ENCODE measurements at places on chromosomes 5 and 9.

DNA sequence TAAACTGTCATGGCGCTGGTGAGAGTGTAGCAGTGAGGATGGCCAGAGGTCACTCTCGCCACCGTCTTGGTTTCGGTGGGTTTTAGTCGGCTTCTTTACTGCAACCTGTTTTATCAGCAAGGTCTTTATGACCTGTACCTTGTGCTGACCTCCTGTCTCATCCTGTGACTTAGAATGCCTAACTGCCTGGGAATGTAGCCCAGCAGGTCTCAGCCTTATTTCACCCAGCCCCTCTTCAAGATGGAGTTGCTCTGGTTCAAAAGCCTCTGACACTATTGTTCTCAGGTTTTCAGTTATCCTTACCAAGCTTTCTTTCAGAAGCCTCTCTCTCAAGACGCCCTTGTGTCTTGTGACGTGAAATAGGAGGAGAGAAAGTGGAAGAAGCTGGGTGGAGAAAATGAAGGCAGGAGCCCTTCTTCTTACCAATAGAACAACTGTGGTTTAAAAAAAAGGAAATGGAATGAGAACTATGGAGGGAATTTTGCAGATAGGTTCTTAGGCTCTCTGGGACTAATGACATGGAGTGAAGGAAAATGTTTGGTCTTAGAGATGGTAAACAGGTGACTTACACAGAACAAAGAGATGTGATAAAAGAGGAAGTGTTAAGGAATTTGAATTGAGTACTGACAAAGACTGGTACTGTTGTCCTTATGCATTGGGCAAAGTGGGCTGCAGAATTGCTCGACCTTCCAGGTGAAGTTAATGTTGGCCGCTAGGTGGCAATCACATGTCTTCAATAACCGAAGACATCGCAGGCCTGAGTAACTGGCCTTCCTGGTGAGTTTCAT is 133.3 kb upstream of the RAI14 start:
- DNase-seq, result peak; percentile 39

GRCh38 chr9:71582347-71582746 is 186.0 kb downstream of the CEMIP2 start:
- no peak for DNase-seq

- no peak for DNase-seq
These were observed 89.0 kb downstream of the GCNT4 start for GRCh38 chr5:74963407-74963806.

- no peak for DNase-seq
These were observed 162.7 kb upstream of the NR3C1 start for GRCh38 chr5:143566139-143566538.

GRCh38 chr5:160542281-160542680 is 120.6 kb downstream of the PTTG1 start:
- no peak for DNase-seq

DNA sequence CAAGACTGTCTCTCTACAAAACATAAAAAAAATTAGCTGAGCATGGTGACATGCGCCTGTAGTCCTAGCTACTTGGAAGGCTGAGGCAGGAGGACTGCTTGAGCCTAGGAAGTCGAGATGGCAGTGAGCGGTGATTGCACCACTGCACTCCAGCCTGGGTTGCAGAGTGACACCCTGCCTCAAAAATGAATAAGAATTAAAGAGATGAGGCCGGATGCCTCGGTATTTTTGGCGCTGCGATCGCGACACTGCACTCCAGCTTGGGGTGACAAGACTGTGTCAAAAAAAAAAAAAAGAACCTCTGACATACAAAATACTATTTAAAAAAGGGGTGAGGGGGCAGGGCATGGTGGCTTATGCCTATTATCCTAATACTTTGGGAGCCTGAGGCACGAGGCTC is 7.3 kb downstream of the GPBP1 start:
- no peak for DNase-seq

GRCh38 chr5:167899490-167900070 is 391.9 kb upstream of the WWC1 start:
- DNase-seq, result no peak

GRCh38 chr5:81212211-81212751 is 20.8 kb upstream of the CKMT2 start:
- no peak for DNase-seq

DNA sequence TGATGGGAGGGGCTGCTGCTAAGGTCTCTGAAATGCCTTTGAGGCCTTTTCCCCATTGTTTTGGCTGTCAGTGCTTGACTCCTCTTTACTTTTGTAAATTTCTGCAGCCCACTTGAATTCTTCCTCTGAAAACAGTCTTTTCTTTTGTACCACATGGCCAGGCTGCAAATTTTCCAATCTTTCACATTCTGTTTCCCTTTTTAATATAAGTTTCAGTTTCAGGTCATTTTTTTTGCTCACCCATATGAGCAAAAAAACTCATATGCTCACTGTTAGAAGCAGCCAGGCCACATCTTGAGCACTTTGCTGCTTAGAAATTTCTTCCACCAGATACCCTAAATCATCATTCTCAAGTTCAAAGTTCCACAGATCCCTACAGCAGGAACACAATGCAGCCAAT is 234.6 kb upstream of the ADRA1B start:
- DNase-seq, result no peak

DNA sequence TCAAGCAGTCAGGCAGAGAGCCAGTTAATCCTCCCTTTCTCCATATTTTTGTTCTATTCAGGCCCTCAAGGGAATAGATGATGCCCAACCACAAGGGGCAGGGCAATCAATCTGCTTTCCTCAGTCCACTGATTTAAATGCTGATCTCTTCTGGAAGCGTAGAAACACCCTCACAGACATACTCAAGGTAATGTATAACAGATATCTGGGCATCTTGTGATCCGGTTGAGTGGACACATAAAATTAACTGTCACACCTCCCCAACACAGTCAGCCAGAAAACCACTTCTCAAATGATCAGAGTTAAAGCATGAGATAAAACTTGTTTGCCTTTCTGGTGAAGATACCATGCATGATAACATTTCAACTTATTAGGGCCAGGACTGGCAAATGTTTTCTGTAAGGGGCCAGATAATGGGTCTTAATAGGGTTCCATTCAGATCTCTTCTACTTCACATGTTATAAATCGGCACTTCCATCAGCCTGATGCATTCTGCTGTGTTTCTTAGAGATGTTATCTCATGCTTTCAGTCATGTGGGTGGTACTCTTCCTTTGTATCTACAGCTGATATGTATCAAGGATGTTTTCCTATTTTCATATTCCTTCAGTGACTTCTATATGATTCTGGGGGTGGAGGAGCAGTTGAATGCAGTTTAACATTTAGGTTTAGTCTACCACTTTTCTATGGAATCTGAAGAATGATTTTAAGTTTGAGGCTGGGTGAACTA is 58.9 kb upstream of the CNTLN start:
- no peak for DNase-seq

GRCh38 chr9:134986957-134987356 is 69.2 kb upstream of the FCN1 start:
- DNase-seq, result no peak

GRCh38 chr9:114117996-114118830 is 19.1 kb upstream of the KIF12 start:
- DNase-seq, result no peak

GRCh38 chr5:171969288-171969880 is 37.1 kb downstream of the FBXW11 start:
- no peak for DNase-seq

GRCh38 chr5:170597109-170597751 is 93.4 kb downstream of the KCNIP1 start:
- DNase-seq, result no peak

- no peak for DNase-seq
These were observed 117.4 kb downstream of the WNK2 start for GRCh38 chr9:93301291-93301811.

DNA sequence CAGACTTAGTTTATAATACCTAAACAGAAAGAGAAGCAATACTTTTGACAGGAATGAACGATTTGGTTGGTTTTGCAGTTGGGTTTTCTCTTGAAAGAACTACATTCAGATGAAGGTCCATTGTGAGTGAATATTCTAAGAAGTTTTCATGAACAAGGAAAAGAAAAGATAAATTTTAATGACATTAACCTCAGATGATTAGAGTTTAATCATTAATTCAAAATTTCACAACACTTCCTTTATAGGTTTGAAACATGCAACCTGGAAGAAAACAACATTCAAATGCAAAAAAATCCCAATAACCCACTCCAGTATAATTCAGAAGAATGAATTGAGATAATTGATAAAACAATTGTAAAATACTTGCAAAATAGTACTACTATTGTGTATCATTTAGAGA is 23.8 kb downstream of the EQTN start:
- DNase-seq, result no peak

DNA sequence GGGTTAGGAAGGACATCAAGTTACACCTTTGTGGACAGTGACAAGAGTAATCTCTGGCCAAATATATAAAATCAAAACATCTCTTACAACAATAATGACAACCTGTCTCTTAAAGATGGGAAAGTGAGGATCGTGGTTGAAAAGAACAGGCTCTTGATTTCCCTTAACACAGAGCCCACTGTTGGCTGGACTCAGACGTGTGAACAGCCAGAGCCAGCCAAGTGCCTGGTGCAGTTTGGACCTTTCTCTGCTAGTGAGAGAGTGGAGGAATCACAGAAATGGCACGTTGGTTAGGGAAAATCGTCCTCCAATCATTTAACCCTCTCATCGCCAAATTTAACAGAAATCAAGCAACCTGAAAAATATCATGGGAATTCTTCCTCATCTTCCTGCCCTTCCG is 131.3 kb downstream of the GNA14 start:
- no peak for DNase-seq
